ENCODE measurements at places on chromosomes 5 and 9.

DNA sequence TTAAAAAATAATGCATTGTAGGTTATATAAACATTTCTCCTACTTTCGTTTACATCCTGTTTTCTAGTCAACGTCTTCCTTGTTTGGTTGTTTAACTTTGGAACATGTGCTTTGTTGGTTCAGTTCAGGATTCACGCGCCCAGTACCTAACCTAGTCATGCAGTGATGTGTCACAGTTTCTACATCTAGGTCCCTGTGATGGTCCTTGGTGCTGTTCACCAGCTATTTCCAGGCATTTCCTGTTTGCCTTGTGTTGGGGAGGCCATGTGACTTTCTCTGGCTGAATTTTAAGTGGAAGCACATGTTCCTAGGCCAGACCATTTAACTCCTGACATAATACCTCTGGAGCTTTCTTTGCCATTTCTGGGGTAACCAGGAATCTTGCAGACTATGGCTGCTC lies 292.3 kb downstream of the SMARCA2 start:
- DNase-seq = no peak

DNA sequence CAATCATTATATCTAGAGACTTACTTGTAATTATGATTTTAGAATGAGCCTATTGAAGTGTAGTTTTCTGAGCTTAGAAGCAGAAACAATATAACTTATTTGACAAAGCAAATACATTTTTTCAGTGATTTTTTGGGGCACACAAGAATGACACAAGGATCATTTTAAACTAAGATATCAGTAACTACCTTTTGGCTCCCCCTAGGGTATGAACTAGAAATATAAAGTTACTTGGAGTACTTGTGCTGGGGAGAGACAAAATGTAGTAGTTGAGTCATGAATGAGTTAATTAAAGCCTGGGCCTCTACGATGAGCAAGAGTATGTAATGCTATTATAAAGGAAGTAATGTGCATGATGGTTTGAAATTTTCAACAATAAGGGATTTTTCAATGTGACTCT lies 1244.1 kb upstream of the ACO1 start:
- no peak for DNase-seq

DNA sequence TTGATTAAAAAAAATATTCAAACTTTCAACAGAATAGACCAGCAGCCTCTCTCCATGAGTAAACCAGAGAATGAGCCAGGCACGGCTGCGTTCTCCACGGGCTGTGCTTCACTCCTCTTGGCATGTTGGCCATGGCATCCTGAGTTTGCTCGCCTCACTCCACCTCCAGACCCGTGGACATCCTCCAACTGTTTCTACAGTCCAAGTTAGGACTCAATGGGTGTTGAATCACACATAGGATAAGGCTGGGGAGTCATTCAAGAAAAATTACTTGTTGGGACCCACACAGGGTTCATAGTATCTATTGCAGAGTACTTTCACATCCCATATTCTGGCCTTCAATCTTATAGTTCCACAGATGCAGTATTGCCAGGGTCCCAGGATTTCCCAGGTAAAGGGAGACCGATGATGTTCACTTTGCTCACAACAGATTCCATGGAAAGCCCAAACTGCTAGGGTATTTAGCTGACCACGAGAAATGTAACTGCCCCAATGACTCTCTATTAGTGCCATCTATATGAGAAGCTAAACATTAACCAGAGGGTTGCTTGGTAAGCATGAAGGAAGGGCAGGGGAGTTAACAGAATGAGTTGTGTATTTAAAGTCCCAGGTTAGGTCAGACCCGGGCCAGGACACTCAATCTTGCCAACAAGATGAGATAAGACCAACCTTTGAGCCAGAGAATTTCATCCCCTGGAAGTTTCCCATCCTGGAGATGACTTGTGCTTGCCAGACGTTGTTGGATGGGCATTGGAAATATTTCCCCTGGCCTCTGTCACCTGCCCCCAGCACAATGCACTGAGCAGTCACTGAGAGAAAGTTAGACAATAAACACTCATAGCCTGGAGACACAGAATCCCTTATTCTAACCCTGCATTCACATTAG lies 19.7 kb upstream of the GDA start:
- no peak for DNase-seq

DNA sequence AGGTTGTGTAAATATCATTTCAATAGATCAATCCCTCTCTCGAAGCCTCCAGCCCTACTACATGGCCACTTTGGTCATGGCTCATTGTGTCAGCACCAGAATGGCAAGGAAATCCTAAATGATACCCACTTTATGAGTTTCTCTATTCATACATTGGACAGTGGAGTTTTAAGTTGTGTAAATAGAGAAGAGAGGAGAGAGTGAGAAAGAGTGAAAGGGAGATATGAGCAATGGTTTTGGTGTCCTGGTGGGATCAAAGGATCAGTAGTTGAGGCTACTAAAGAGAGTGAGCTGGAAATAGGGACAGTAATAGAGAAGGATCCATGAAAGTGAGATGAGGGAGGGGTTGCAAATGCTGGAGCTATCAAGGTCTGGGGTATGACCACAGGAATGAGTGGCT lies 31.5 kb upstream of the GZMA start:
- DNase-seq = no peak

DNA sequence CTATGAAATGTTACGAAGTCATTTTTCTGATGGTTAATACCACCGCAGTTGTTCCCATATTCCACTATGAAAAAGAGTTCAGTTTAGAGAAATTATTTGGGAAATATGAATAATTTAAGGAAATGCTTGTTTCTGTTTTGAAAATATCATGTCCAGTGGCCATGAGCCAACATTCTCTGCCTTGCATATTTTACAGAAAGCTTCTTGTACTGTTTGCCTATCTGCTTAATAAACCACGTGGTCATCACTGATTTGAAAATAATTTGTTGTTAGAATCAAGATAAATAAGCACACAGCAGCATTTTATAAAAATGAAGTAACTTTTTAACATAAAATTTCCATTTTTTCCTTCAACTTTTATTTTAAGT lies 381.5 kb upstream of the CDH18 start:
- DNase-seq = no peak

Measured in activated effector memory CD4-positive, alpha-beta T cell treated with anti-CD3 and anti-CD28 coated beads, Interleukin-2, amount 50 U/mL, for 16 hours (primary cell).